ENCODE measurements at places on chromosomes 5 and 9. TPM values are rescaled to one million over a fixed set of nuclear protein-coding genes. Genes with fewer than 3 reads are reported as not detected.

The PCDHGC5 gene
- 1.1 TPM for polyA plus RNA-seq

The PKD2L2 gene
- polyA plus RNA-seq = 0.58 TPM

The PCDHGC4 gene
- polyA plus RNA-seq = 4.3 TPM

The FOXD4L4 gene
- 0.21 TPM for polyA plus RNA-seq

The PCDHGA7 gene
- 2.5 TPM for polyA plus RNA-seq

Data from renal pelvis (tissue), 12 donors.